ENCODE measurements at places on chromosomes 3 and 15.
A peak's percentile ranks its signal among the peaks of the same experiment; 100 is the strongest.

DNA sequence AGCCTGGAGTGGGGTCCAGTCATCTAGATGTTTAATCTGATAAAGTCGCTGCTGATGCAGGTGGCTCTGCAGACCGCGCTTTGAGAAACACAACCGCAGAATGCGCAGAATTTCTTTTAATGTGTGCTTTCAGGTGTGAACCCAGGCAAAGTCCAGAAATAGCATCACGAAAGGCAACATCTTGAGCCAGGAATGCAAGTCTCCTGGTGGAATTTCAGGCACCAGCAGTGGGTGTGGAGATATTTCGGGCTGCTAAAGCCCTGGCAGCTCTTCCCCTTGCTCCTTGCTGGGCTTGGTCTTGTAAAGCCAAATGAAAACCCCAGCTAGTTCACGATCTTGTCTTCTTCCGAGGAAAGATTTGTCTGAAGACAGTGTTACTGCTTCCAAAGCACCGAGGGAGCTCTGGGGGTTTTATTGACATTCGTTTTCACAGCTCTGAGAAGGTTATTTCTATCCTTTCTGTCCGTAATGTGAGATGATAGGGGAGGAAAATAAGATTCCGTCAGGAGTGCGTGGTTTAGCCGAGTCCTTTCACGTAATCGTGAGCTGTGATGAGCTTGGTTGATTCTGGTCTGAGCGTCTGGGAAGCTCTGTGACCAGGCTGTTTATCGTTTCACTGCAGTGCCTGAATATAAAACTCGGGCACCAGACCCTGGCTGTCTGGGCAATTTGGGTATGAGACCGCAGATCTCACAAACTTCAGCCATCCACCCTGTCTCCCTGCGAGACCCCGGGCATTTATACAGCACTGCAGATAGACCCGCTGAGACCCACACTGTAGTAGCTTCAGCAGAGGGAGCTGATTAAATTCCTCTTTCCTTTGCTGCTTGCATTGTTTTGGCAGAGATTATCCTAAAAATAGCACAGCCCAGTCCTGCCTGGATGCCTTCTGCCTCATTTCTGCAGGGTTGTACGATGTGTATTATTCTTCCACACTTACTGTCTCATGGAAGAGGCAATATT is 67.0 kb upstream of the SLC25A26 start:
- no peak for DNase-seq

DNA sequence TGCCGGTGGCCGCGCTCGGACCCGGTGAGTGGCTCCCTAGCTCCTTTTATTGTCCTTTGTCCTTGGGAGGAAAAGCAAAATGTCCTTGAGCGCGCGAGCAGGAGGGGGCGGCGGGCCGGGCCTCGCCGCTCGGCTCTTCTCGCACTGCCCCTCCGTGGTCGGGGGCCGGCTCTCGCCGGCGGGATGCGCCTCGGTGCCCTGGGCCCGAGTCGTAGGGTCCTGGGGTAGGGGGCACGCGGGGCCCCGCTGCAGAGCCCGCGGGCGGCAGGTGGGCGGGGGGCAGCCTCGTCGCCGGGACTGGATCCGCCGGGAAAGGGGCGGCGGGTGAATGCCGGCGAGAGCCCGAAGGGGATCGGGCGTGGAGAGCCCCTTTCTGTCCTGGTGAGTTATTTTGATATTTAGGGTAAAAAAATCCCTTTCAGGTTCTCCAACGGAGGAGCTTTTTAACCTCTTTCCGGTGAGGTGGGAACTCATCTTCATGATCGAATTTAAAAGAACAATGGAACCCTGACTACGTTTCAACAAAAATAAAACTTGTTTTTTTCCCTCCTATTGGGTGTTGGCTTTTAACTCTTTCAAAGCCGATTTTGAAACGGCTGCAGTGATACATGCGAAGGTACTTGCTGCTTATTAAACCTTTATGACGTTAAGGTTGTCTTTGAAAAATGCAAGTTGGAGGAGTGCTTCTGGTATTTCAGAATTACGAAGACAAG is 16.8 kb upstream of the CHD2 start:
- peak; percentile 47 for DNase-seq

GRCh38 chr3:100151024-100151707 is 36.9 kb upstream of the FILIP1L start:
- no peak for DNase-seq

- no peak for DNase-seq
Measured at GRCh38 chr15:43067717-43068461, 37.9 kb downstream of the UBR1 start.

DNA sequence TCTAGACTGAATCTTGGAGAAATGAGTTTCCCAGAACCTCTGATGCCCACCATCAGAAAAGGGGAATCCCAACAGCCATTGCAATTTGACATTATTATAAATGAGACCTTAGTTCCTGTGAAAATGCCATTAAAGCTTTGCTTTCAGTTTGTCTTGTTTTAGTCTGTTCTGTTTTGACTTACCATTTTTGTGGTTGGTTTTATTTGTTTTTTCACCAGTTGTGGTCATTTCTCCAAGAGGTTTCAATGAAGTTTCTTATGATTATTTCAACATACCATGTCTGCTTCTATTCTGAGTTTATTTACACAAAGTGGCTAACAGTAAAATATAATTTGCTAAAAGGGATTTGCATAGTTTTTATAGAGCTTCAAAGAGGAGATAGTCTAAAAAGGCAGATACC is 175.0 kb upstream of the MCTP2 start:
- DNase-seq: no peak

DNA sequence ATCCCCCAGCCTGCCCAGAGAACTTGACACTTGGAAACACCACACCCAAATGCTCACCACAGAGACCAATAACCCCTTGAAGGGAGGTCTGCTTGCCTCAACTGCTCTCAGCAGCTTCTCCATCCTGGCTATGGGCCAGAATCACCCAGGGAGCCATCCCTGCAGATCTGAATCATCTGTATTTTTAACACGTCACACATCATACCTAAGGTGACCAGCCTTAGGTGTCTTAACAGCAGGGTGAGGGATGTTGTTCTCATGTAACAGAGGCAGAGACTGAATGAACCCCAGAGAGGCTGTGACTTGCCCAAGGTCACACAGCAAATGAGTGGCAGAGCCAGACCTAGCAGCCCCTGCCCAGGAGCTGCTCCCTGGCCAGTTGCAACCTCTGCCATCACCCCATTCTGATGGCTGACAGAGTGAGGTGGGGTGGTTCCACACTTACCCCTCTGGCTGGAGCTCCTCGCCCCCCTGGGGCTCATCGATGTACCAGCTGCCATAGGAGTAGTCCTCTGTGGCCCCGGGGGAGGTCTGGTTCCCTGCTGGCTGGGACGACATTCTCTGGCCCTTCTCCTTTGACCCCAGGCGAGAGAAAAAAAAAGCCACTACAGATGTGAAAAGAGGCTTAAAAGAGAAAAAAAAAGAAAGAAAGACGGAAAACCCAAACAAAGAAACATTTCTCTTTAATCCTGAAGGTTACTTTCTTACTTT is 722 bp downstream of the STRA6 start:
- DNase-seq: no peak

GRCh38 chr3:9021271-9022009 is 58.2 kb upstream of the RAD18 start:
- no peak for DNase-seq

DNA sequence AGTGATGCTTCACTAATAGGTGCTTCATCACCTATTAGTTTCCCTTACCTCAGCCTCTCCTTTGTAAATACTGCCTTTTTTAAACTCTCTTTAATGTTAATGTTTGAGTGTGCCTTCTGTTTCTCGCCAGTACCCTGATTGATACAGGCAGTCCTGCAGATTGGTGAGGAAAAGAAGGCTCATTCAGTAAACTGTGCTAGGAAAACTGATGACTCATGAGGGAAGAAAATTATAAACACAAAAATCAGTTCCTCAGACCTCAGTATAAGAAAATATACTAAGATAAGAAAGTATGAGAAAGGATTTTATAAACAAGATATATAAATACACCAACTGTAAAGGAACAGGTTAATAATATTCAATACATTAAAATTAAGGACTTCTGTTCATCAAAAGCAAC is 54.8 kb upstream of the OXTR start:
- DNase-seq: no peak

- DNase-seq: no peak
Measured at GRCh38 chr15:91100814-91101607, 954 bp downstream of the SV2B start.

- DNase-seq: no peak
Measured at GRCh38 chr15:71136159-71136783, 21.0 kb downstream of the THSD4 start.

DNA sequence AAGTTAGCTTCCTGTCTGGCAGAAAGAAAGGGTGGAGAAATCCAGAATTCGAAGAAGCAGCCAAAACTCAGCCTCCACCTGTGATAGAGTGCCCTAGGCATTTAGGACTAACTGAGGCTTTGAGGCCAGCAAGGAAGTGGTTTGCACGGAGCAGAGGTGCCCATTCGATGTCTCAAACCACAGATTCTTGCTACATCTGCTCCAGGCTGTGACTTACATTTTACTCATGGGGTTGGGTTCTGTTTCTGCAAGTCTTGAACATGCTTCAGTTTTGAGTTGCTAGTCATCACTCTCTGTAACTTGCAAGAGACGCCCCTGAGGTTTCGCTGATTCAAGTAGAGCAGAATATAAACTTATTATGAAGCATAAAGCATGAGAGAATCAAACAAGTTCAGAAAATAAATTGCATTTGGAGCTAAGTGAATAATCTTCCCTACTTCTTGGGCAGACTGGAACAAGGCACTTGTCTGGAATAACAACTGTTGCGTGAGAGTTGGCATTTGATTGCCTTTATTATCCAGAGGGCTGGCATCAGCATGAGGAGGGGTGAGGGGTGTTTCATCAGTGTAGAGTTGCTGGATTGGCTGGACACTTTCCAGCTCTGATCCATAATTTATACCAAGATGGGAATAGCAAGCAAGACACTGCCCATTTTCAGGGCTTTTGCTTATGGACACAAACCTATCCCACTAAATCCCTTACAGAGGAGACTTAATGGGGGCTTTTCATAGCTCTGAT is 256.5 kb downstream of the AGBL1 start:
- no peak for DNase-seq

- DNase-seq: no peak
Measured at GRCh38 chr3:59411186-59411585, 361.4 kb upstream of the CFAP20DC start.

DNA sequence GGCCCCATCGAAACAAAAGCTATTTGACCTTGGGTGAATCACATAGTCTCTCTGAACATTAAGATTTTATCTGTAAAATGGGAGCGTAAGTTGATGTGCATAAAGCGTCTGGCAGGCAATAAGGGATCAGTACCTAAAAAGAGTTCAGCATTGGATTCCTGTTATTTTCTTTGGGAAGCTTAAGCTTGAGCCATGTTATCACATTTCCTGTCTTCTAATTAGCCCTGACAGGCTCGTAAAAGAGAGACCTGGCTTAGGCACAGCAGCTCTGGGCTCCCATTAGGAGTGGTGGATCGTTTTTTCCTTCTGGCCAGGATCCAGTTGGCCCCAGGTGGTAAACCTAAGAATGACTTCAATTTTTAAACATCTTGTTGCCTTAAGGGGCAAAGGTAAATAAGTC is 26.0 kb upstream of the CA12 start:
- no peak for DNase-seq

DNA sequence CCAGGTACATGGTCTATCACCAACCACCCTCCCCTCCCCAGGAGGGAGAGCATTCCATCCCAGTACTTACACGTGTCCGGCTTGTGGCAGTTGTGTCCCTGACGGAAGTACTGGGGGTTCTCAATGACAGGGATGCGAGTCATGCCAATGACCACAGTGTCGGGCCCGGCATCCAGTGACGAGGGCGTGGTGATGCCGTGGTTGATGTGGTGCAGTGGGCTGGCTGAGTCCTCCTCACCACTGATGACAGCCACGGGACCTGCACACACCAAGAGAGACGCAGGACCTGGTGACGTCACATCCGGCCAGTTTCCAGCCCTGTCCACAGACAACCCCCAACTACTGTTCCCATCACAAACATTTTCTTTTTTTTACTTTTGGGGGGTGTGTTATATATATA is 223.8 kb downstream of the NTRK3 start:
- no peak for DNase-seq

DNA sequence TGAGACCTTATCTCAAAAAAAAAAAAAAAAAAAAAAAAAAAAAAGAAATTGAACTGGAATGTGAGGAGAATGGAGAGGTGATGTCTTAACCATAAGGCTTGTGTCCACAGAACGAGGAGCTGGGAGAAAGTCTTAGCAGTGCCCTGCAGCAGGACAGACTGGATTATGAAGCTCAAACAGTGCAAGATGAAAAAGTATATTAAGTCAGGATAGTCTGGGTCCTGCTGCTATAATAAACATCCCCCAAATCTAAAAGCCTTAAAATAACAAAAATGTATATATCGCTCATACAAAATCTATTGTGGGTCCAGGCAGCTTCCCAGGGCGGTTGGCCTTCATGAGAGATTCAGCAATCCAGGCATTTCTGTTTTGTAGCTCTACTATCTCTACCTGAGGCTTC is 175.5 kb downstream of the RAB11A start:
- no peak for DNase-seq

DNA sequence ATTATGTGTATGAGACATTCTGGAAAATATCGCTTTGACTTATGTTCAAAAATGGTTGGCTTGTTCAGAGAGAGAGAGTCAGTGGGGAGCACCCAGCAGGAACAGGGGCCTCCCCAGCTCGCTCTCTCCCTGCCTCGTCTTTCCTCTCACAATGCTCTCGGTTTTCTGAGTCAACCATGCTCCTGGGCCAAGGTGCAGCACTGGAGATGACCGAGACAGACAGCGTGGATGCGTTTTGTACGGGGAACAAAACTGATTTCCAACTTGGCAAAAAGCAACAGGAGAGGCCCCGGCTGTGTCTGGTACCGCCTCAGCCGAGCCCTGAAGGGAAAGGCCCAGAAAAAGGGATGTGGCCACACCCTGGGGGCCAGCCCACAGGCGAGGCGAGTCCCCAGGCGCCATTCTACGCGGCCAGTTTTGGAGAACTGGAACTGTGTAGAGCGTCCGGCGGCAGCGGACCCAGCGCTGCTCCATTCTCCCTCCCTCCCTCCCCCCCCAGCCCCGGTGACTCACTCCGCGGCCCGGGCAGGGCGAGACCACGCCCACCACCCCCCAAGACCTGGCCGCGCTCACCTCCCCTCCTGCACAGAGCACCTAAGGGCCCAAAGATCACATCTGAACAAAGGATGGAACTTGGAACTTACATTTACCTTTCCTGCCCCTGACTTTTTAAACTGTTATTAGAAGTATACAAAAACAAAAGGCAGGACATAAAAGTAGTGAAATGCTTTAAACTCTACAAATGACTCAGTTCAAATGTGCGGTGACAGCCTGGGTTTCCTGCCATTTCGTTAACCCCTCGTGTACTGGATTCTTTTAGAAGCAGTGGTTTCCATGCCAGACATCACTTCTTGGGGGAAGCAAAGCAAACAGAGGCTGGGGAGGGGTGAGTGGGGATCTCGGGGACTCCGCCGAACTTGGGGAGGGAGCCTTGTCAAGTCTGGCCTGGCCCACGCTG is 12.7 kb downstream of the ATP10A start:
- DNase-seq: peak; percentile 60
